Activated CD4-positive, alpha-beta T cell treated with anti-CD3 and anti-CD28 coated beads, Interleukin-2, amount 50 U/mL, for 48 hours (primary cell): ENCODE measurements at places on chromosomes 7 and 10.

DNA sequence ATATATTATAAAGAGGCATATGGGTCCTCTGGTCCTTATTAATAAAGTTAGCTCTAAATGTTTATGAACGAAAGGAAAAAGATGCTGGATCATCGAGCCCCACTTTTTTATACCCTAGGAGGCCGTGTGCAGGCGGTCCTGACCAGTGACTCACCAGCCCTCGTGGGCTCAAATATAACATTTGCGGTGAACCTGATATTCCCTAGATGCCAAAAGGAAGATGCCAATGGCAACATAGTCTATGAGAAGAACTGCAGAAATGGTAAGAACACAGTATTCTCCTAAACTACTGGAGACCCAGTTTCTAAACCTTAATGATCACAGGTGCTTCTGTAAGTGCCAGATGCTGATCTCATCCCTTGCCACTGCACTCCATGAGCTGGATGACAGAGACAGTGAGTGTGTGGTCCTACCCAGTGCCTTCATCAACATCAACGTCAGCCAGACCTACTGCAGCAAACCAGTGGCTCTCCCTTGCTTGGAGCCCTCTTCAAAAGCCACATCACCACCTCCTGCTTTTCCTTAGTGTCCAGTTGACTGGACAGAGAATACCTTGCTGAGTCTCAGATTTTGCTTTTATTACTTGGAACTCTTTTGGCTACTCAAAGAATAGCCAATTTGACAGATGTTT lies 7.6 kb downstream of the GPNMB start:
- DNase-seq = no peak

GRCh38 chr7:124643311-124643811 lies 122.2 kb downstream of the GPR37 start:
- DNase-seq = no peak

DNA sequence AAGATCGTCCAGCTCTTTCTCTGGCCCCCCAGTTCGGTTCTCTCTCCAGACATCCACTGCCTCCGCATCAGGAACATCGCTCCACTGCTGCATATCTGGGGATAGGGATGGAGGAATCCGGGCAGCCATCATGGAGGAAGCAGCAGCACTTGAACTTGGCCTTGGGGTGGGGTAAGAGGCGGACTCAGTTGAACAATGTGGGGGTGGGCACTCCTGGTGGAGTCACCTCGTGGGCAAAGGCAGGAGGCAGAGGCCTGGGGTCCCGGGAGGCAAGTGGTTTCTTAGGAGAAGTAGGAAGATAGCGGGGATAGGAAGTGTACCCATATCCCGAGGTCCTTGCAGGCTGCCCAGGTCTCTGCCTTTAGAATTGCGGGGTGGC lies 98.3 kb downstream of the CHST15 start:
- no peak for DNase-seq

GRCh38 chr10:1110674-1111119 lies 54.5 kb downstream of the WDR37 start:
- no peak for DNase-seq

DNA sequence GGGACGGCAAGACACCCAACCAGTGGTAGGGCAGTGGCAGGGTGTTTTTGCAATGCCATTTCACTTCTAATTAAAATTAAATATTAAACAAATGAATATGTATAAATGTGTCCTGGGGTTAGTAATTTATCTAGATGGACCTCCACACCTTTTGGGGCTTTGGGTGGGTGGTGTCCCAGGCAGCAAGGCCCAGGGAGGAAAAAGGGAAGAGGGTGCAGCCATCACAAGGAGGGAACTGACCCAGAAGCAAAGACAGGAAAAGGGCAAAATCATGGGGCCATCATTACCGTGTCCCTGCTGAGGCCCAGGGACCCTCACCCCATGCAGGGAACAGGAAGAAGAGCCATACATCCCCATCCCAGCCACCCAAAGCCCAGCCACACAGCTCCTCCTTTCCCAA lies 204.6 kb downstream of the GRID1 start:
- DNase-seq = no peak

DNA sequence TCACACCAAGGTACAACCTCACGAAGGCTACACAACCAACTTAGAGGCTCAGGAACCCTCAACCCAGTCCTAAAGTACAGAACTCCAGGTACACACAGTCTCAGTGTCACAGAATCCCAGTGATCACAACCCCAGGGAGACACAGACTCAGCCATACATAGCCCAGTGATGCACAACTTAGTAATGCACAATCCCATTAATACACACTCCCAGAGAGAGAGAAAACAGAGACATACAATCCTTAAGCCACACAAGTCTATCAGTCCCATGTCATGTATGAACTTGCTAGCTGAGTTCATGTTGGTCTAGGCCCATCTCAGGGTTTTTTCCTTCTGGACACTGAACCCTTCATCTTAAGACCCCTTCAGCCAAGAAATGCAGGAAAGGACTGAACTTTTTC lies 4.6 kb downstream of the KCNIP2 start:
- no peak for DNase-seq

- DNase-seq = no peak
Observed at GRCh38 chr10:110845192-110845755, 26.5 kb upstream of the PDCD4 start.

GRCh38 chr10:43880160-43880559 lies 231.5 kb upstream of the ZNF32 start:
- no peak for DNase-seq
